Activated CD4-positive, alpha-beta memory T cell treated with anti-CD3 and anti-CD28 coated beads for 36 hours (primary cell): ENCODE measurements at places on chromosomes 7 and 10. TPM values are rescaled to one million over a fixed set of nuclear protein-coding genes. Genes with fewer than 3 reads are reported as not detected.

The AGR3 gene
- total RNA-seq: not detected

The SKIDA1 gene
- total RNA-seq: 0.07 TPM

The IFIT1B gene
- total RNA-seq: not detected

The AGAP3 gene
- total RNA-seq: 36.5 TPM

The CALML3 gene
- not detected for total RNA-seq

The AKR1C4 gene
- total RNA-seq: not detected

The MGAM2 gene
- not detected for total RNA-seq

DNA sequence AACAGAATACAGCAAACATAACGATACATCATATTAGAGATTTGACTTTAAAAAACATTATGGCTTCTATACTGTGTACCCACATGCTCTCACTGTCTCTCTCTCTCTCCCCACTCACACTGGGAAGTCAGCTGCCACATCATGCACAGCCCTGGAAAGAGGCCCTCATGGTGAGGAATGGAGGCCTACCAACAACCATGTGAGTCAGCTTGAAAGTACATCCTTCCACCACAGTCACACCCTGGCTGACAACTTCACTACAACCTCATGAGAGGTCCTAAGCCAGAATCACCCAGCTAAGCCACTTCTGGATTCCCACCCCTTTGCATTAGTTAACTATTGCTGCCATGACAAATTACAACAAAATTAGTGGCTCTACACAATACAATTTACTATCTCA, 23.3 kb upstream of the GPR22 start:
- DNase-seq: peak; percentile 47

GRCh38 chr7:5173496-5173895, 16.5 kb upstream of the WIPI2 start:
- no peak for DNase-seq

DNA sequence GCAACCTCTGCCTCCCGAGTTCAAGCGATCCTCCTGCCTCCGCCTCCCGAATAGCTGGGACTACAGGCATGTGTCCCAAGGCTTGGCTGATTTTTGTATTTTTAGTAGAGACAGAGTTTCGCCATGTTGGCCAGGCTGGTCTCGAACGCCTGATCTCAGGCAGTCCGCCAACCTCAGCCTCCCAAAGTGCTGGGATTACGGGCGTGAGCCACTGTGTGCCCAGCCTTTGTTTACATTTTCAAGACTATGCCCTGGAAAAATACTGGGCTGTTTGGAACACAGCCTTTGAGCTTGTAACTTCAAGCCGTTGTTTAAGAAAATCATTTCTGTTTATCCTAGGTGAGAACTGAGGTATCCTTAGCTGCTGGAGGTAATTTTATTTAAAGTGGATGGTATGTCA, 1.9 kb downstream of the ZKSCAN1 start:
- no peak for DNase-seq

- peak; percentile 26 for DNase-seq
Measured at GRCh38 chr10:132395704-132396493, 1.1 kb upstream of the PWWP2B start.

- DNase-seq: no peak
Measured at GRCh38 chr7:148394582-148394981, 196.0 kb upstream of the C7orf33 start.
